Stimulated activated CD4-positive, alpha-beta T cell treated with anti-CD3 and anti-CD28 coated beads, Interleukin-1b, Interleukin-23, amount 100 ng/mL, for 4 hours (primary cell): ENCODE measurements at places on chromosomes 5 and 9.

DNA sequence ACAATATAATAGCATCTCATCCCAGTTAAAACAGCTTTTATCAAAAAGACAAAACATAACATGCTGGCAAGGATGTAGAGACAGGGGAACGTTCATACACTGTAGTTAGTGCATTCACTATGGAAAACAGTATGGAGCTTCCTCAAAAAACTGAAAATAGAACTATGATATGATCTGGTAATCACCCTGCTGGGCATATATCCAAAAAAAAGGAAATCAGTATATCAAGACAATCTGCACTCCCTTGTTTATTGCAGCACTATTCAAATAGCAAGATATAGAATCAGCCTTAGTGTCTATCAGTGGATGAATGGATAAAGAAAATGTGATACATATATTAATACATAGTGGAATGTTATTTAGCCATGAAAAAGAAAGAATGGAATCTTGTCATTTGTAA is 88.5 kb downstream of the PBX3 start:
- no peak for DNase-seq

DNA sequence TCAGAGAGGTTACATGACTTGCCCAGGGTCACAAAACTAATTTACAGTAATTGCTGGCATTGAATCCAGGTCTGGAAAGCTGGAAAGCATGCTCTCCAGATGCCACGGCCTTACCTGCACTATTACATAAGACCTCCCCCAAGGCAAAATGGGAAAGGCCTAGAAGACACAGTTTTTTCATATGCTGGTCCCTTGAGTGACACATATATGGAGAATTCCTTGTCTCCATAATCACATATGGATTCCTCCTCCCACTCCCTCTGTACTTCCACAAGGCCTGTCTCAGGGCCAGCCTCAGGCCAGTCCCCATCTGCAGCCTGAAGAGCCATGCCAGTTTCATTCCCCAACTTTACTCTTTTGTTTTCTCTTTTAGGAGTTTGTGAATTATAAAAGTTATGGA is 28.6 kb upstream of the MEIKIN start:
- DNase-seq: no peak

DNA sequence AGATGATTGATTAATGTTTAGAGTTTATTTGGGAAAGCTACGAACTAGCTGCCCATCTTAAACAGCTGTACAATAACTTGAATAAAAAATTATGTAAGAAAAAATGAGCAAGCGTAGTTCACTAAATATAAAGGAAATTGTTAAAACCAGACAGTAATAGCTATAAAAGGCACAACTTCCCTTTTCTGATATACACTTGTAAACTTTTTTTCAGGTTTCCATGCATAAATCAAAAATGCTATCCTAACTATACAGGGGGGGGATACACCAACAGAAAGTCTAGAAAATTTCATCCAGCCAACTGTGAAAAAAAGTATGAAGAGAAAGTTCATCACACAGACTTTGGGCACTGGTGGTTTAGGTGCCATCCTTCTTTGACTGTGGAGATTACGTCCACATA is 122.3 kb downstream of the NR3C1 start:
- DNase-seq: no peak

DNA sequence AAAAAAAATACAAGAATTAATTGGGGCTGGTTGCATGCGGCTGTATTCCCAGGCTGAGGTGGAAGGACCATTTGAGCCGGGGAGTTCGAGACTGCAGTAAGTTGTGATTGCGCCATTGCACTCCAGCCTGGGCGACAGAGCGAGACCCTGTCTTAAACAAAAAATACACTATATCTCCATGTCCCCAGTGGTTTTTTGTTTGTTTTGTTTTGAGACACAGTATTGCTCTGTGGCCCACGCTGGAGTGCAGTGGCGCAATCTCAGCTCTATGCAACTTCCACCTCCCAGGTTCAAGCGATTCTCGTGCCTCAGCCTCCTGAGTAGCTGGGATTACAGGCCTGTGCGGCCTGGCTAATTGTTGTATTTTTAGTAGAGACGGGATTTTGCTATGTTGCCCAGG is 1.2 kb downstream of the COQ4 start:
- no peak for DNase-seq

GRCh38 chr9:96486386-96487028 is 36.5 kb downstream of the HABP4 start:
- DNase-seq: no peak

DNA sequence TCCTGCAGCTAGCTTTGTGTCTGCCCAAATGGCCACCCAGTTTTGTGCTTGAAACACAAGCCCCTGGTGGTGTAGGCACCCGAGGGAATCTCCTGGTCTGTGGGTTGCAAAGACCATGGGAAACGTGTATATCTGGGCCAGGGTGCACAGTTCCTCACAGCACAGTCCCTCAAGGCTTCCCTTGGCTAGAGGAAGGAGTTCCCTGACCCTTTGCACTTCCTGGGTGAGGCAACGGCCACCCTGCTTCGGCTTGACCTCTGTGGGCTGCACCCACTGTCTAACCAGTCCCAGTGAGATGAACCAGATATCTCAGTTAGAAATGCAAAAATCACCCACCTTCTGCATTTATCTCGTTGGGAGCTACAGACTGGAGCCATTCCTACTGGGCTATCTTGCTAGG is 865.0 kb upstream of the ACO1 start:
- no peak for DNase-seq

- no peak for DNase-seq
Measured at GRCh38 chr5:115623658-115624057, 2.2 kb downstream of the TMED7 start.

- no peak for DNase-seq
Measured at GRCh38 chr5:5364932-5365331, 57.5 kb upstream of the ICE1 start.

- no peak for DNase-seq
Measured at GRCh38 chr9:114412048-114412683, 24.4 kb upstream of the AKNA start.

- DNase-seq: no peak
Measured at GRCh38 chr5:170006021-170006420, 25.7 kb upstream of the INSYN2B start.

- no peak for DNase-seq
Measured at GRCh38 chr9:98372077-98372836, 116.8 kb upstream of the TBC1D2 start.

DNA sequence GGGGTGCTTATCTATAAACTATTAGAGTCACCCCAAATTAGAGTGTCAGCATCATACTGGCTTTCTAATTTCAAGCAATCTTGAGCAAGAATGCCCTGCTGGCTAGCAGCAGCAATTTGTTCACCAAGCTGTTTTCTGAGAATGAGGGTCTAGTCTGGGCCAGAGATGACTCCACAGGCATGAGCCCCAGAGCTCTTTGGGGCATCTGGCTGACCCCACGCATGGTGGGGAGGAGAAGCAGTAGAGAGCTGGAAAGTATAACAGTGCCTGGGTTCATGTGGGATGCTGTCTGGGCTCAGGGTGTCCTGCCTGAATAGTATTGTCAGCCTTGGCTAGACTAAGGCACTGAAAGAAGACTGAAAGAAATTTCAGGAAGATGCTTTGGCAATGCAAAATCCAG is 64.9 kb downstream of the C6 start:
- DNase-seq: no peak

GRCh38 chr5:72597456-72597948 is 90.3 kb upstream of the ZNF366 start:
- DNase-seq: no peak

- no peak for DNase-seq
Measured at GRCh38 chr9:21121595-21122251, 19.9 kb downstream of the IFNW1 start.

- DNase-seq: no peak
Measured at GRCh38 chr5:64811050-64811640, 42.4 kb downstream of the CWC27 start.

GRCh38 chr5:136766456-136766855 is 401.1 kb upstream of the TRPC7 start:
- no peak for DNase-seq

DNA sequence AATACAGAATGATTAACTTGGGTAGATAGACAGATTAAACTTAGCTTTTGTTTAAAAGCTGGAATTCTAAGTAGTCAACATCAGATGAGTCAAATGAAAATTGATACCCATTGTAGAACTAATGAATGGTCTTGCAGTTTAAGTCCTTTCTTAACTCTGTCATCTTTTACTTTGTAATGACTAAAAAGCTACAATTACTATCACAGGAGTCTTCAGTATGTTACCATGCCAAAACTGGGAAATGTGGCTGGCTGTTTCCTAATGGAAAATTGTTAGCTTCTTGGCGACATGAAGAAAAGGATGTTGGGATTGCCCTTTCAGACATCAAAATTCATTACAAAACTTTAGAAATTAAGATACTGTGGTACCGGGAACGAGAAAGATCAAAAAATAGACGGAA is 20.2 kb upstream of the ANXA1 start:
- no peak for DNase-seq

GRCh38 chr5:153256-153655 is 38.0 kb upstream of the LRRC14B start:
- DNase-seq: no peak

DNA sequence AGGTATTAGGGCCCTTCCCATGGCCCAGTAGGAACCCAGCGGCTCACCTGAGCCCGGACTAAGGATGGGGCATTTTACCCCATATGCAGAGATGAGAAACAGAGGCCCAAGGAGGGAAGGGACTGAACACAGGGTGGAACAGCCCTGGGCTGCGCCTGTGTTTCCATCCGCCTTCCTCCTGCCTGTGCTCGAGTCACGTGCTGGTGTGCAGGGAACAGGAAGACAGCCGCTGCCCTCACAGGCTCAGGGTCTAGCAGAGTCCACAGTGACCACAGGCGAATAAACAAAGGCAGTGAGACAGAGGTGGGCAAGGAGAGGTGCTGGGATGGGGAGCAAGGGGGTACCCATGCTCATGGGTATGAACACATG is 129.4 kb downstream of the C9orf50 start:
- DNase-seq: no peak

- no peak for DNase-seq
Measured at GRCh38 chr9:14561929-14562405, 131.3 kb downstream of the ZDHHC21 start.

DNA sequence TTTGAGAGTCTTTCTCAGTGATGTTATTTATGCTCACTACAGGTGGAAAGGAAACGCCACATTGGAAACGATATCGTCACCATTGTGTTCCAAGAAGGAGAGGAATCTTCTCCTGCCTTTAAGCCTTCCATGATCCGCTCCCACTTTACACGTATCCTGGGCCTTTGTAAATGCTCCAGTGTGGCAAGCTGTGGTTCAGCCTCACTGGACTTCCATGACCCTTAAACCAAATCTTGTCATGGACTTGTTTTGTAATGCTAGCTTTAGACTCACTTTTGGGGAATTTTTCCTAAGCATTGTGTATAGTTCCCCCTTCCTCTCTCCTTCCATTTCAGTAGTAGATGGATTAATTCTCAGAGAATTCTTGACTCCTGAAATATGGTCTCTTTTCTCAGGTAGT is 60.9 kb upstream of the SLC2A8 start:
- no peak for DNase-seq

- no peak for DNase-seq
Measured at GRCh38 chr9:136318111-136318775, 9.1 kb upstream of the GPSM1 start.

DNA sequence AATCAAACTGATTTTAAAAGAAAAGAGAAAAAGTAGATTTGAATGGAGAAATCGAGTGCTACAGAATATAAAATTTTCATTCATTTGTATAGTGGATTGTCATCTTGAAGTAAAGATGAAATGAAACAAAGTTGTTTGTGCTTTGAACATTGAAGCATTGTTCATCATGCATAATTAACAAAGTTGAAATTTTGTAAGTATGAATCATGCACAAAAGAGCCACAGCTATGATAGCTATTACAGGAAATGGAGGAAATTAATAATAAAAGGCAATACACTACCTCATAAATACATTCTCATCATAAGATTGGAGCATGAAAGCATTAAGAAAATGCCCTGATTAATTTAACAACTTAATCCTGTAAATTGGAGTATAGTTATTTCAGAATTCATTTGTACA is 153.4 kb upstream of the TLX3 start:
- no peak for DNase-seq

- DNase-seq: no peak
Measured at GRCh38 chr5:165457859-165458481, 1952.6 kb downstream of the MAT2B start.

DNA sequence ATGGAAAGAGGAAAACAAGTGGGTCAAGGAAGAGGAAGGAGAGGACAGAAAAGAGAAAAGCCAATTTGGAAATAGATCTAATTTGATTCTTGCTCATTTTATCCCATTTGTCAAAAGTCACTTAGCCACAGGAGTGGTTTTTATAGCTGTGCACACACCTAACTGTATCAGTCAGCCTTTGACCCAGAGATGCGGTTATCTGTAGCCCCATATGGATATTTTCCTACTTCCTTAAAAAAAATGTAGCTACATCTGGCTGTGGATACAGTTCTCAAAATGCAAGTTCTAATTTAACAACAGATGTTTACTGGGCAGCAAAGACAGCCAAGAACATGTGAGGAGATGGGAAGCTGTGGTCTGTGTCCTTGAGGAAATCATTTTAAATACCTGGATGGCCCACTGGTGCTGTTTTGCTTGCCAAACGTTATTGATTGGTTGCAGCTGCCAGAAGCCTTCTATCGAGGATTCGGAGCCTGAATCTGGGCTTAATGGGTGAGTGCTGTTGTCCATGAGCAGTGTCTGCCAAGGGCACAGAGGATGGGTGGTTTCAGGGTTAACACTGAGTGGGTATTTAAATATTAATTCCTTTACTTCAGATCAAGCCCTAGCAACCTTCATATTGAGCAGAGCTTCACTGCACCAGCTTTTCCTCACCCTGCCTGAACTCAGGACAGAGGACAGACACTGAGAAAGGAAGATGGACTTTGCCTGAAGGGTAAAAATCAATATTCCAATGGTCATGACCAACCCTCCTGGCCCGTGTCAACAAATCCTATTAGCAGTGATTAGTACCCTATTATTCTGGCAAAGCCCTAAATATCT is 92.2 kb downstream of the APBA1 start:
- DNase-seq: no peak

DNA sequence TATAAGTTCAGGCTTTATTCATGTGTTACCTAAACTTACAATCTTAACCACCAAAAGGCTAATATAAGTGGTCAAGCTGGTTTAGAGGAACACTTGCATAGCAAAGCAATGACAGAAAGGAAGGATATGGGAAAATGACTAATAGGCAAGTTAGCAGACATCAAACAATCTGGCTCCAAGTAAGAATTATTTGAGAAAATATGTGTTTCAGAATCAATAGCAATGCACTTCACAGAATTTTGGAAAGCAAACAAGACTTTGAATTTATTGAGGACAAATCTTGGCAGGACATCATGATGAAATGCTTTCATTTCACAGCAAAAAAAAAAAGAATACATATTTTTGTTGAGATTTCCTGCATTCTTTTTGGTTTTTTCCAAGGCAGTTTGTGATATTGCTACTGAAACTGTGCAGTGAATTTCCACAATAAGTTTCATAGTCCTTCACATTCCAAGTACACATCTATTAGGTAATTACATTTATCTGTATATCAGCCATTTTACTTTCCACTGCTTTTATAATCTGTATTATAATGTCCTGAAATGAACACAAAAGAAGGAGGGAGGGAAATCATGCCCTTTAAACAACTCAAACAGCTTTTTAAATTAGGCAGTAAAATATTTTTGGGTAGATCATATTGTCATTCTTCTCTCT is 417.9 kb downstream of the NR2F1-AS1 start:
- DNase-seq: no peak

- no peak for DNase-seq
Measured at GRCh38 chr5:105670596-105670995, 2000.1 kb downstream of the EFNA5 start.
